ENCODE measurements at places on chromosomes 13 and 19.

DNA sequence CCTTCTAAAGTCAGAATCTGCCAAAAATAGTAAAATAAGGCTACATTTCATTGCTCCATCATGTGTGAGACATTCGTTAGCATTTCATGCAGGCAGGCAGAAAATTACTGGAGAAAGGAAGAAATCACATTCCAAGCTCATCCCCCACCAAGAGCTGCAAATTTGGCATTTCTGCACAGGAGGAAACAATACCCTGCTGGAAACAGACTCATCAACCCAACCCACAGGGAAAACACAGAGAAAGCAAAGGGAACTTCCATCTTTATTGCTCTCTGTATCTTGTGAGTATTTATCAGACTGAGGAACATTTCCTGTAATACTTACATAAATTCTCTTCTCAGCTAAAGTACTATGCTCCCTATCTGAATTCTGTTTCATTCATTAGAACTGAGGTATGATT lies 95.7 kb downstream of the KCTD12 start:
- no peak for DNase-seq

DNA sequence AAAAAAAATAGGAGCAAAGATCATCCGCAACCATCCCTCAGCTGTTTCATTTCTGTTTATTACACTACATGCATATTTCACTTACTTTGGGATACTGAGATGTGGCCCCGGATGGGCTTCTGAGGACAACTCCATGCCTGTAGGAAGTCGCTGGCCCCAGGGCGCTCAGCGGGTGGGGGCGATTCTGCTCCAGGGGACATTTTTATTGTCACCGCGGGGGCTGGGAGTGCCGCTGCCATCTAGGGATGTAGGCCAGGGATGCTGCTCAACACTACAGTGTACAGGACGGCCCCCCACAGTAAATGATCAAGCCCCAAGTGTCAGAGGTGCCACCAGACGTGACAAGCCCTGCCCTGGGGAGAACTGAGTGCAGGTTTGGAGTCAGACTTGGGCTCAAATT lies 6.4 kb upstream of the BST2 start:
- DNase-seq = no peak

- DNase-seq = peak; percentile 90
Observed at GRCh38 chr19:13022859-13023636, 27.8 kb downstream of the NFIX start.

- DNase-seq = no peak
Observed at GRCh38 chr13:32384702-32385101, 43.2 kb downstream of the N4BP2L1 start.

- DNase-seq = no peak
Observed at GRCh38 chr13:102176846-102177245, 225.0 kb downstream of the FGF14 start.

DNA sequence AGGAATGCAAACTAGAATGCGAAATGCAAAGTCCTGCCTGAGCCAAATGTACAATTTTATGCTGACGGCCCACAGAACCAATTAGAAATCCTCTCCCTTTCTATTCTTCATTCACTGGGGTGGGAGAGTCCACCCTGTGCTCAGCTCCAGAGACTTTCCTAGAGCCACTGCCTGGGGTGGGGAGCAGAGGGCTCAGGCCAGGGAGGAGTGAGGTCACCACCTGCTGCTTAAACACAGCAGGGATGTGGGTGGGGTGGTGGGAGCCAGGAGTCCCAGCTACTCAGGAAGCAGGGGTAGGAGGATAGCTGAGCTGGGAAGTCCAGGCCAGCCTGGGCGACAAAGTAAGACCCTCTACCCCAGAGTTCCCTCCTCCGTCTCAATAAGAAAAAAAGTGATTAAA lies 26.9 kb upstream of the ZNF83 start:
- no peak for DNase-seq

GRCh38 chr13:110471833-110472162 lies 89.7 kb downstream of the RAB20 start:
- peak; percentile 20 for DNase-seq

- DNase-seq = peak; percentile 47
Observed at GRCh38 chr19:46840498-46840942, 10.1 kb downstream of the AP2S1 start.

GRCh38 chr19:9936326-9937000 lies at the start of gene OLFM2:
Gene OLFM2, minus strand, starts transcription at chr19:9936515. Its CDS starts 149 bp downstream, at chr19:9936366.
- peak; percentile 71 for DNase-seq

GRCh38 chr19:42111384-42111783 lies 20.9 kb downstream of the POU2F2 start:
- no peak for DNase-seq

GRCh38 chr13:43573802-43574514 lies 212.8 kb downstream of the ENOX1 start:
- DNase-seq = no peak

DNA sequence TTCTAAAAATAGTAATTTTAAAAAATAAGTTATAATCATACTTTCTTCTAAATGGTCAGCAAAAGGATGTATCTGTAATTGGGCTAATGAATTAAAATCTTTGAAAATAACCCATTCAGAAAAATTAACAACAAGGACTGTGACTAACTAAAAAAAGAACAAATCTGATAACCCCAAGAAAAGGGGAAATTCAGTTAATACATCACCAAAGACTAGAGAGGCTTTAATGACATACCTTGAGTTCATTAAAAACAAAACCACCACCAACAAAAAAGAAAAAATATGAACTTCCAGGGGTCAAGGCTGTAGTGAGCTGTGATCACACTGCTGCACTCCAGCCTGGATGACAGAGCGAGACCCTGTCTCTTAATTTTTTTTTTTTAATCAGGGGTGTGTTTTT lies 121.8 kb downstream of the TBC1D4 start:
- DNase-seq = no peak

- DNase-seq = no peak
Observed at GRCh38 chr19:17286263-17286662, 4.6 kb downstream of the ANKLE1 start.

GRCh38 chr13:94640721-94641120 lies 39.1 kb downstream of the GPR180 start:
- DNase-seq = no peak

GRCh38 chr19:4305659-4306058 lies 1.3 kb downstream of the FSD1 start:
- no peak for DNase-seq

- no peak for DNase-seq
Observed at GRCh38 chr13:113835461-113836270, 28.2 kb downstream of the GAS6 start.
